ENCODE measurements at places on chromosomes 4 and X.
A peak's percentile ranks its signal among the peaks of the same experiment; 100 is the strongest.

DNA sequence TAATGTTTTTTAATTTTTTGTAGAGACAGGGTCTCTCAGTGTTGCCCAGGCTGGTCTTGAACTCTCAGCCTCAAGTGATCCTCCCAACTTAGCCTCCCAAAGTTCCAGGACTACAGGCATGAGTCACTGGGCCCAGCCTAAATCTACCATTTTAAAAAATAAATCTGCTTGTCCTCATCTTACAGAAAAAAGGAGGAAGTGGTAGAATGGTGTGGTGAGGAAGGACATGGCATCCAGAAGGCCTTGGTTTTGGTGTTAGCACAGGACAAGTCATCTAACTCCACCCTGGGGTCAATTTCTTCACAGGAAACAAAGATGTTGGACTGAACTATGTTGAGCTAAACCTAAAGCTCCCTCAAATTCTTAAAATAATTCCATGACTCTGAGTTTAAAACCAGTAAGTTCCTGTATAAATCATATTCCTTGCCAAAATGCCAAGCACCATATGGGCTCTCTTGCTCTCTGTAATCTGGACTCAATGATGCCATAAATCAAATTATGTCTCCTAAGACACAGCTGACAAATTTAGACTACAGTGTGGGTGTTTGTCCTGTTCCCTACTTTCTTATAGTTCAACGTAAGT lies 253.9 kb upstream of the NOCT start:
- no peak for DNase-seq

- no peak for DNase-seq
Measured at GRCh38 chr4:3375688-3376087, 66.1 kb upstream of the HGFAC start.

DNA sequence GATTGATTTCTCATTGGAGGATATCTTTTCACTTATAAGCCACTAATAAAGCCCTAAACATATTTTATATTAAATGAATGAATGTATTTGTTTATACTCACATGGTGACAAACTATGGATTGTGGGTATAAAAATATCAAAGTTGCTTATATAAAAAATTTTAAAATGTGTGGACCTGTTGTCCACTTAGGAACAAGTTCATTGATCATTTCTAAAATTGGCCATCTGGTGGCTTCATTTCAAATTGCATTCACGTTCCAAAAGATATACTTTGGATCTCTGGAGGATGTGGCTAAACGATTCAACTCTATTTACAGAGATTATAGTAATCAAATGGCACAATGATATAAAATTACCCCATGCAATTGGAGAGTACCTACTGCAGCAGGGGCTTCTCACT lies 32.5 kb downstream of the FSTL5 start:
- DNase-seq = no peak

DNA sequence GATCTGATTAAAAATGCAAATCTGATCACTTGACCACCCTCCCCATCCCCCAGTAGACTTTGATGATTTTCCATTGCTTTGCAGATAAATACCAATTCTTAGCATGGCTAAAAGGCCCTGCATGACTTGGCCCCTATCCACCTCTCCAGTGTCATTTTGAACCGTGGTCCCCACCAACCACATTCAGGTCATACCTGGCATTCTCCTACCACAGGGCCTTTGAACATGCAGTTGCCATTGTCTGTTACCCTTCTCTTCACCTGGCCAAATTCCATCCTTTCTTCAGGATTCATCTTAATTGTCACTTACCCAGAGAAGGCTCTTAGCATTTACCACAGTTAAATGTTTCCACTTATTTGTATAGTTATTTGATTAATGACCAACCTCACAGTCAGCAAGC lies 36.9 kb upstream of the RELL1 start:
- DNase-seq = peak; percentile 19

GRCh38 chr4:139624441-139625092 lies 41.1 kb upstream of the MGST2 start:
- DNase-seq = no peak

DNA sequence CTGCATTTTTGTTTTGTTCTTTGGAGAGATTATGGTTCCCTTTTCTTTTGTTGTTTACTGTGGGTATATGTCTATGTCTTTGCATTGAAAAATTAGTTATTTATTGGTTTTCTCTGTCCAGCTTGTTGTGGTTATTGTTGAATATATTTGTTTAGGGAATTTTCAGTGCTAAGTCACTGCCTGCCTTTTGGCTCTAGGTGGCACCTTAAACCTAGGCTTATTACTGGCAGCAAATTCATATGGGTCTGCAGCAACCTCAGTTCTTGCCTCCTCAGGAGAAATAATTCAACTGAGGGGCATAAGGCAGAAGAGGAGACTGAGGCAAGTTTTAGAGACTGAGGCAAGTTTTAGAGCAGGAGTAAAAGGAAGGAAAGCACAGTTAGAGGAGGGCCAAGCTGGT lies 1157.3 kb upstream of the AGA start:
- DNase-seq = no peak

- no peak for DNase-seq
Measured at GRCh38 chr4:61320154-61320553, 120.0 kb downstream of the ADGRL3 start.

GRCh38 chr4:156957556-156957955 lies 14.0 kb downstream of the PDGFC start:
- no peak for DNase-seq

DNA sequence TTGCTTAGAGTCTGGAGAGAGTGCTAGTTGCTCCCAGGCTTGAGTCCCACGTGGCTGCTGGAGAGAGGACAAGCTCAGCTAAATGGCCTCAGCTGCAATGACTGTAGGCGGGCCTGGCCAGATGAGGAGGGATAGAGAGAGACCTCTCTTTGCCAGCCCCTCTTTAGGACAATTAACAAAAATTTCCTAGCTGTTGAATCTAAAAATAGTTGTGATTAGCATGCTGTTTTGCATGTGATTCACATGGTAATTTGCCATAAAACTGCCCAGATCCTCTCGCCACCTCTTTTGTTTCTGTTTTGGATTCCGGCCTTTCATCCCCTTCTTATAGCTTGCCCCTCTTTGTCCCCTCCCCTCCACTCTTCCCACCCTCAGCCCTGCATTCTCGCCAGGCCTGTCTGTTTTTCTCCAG lies 28.9 kb upstream of the PRPS1 start:
- DNase-seq = no peak

GRCh38 chrX:31832263-31832662 lies 760.4 kb upstream of the FTHL17 start:
- no peak for DNase-seq

- DNase-seq = no peak
Measured at GRCh38 chr4:56840559-56840958, 19.1 kb upstream of the SPINK2 start.

GRCh38 chr4:53653484-53654053 lies 62.3 kb upstream of the LNX1 start:
- DNase-seq = no peak

- no peak for DNase-seq
Measured at GRCh38 chr4:70841951-70842350, 2.3 kb upstream of the GRSF1 start.

DNA sequence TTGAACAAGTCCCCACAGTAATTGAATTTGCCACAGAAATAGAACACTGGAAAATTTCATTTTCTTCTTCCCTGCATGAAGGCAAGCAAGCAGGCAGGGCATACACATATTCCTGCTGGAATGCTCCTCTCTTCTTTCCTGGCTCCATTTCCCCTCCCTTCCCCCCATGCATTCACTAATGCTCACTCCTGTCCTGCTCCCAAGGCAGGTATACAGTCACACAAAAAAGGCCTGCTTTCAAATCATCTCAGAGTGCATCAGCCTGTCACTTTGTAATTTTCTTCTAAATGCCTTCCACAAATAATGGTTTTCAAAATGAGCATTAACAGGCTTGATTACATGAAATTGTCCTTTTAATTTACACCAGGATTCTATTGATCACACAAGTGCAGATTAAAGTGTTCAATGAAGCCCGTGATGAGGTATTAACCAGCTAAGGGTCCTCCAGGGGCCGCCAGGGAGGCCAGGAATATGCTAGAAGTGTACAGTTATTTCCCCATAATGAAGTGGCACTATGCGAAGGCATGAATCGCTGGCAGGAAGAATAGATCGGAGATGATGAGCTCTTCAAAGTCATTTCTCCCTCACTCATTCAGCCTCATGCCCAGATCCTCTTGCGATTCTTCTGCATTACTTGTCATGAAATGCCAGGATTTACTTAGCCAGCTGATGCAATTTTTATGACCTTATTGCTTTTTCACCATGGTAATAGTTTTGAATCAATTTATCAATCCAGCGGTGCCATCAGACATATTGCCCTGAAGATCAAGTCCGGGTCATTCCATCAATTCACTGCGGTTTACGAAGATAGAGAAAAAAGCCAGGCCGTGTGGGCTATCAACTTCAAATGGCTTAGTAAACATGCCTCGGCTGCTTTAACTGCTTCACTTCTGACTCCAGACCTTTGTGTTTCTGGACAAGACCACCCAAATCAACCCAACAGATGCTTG lies 243.5 kb downstream of the GPAT3 start:
- DNase-seq = no peak

GRCh38 chr4:11005300-11005699 lies 320.7 kb upstream of the CLNK start:
- DNase-seq = no peak

DNA sequence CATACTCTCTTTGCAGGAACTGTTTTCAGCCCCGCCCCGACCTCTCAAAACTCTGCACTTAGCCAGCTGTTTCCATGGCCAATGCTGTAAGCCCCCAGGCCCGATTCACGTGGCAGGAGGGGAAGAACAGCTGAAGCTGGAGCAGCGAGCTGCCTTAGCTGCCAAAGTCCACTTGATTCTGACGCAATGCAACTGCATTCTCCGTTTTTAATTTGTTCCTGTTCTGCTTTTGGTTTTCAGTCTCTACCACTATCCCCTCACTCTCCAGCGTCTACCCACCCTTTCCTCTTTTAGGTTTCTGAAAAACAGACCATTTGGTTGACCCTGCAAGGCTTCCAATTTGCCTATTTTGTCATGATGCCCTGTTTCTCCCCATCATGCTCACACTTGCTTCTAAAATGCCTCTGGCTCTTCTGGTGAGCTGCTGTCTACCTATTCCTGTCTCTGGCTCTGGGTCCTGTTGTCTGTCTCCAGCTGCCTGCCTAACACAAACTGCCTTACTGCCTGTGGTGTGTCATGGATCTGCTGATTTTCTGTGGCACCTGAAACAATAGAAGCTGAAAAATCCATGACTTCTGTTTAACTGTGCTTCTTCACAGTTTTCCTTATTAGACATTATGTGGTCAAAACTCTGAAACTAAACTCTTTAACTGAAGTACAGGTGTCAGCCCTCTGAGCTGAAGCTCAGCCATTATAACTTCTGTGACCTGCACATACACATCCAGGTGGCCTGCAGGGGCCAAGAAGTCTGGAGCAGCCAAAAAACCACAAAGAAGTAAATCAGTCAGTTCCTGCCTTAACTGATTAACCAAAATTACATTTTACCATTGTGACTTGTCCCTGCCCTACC lies 160.5 kb upstream of the AGTR2 start:
- no peak for DNase-seq

DNA sequence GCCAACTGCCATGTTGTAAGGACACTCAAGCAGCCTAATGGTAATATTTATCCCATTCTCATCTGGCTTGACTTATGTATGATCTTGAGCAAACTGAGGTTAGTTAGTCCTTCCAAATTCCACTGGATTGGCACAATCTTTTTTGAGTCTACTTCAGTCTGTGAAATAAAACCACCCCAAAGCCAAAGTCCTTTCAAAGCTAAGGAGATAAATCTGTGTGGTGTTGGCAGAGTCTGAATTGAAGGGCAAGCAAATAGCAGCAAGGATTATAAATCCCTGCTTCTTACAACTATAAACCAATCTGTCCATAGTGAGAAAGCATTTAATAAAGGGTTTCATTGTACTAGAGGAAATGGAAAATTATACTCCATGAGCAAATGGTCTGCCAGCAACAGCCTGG lies 233.9 kb upstream of the GLRA2 start:
- DNase-seq = no peak

- peak; percentile 36 for DNase-seq
Measured at GRCh38 chrX:67693928-67694327, 150.1 kb downstream of the AR start.

GRCh38 chr4:56209767-56210166 lies 177.5 kb downstream of the AASDH start:
- no peak for DNase-seq

GRCh38 chr4:175884048-175884447 lies 72.0 kb upstream of the GPM6A start:
- DNase-seq = no peak

DNA sequence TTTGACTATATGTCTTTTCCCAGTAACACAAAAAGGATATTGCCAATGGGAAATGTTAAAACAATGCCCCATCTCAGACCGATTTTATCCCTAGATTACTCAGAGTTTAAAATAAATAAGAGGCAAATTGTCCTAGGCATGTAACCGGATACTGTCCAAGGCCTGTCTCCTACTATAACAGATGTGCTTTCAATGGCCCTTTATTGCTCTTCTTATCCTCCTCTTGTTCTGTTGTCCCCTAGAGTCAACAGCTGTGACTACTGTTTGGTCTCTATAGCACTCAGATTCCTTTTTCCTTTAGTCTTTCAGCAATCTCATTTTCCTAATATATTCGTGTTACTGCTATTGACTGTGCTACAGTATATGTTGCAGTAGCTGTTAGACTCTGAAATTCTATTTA lies 66.8 kb upstream of the PLS3 start:
- DNase-seq = no peak

GRCh38 chrX:96791559-96791958 lies 92.1 kb upstream of the RPA4 start:
- DNase-seq = no peak

DNA sequence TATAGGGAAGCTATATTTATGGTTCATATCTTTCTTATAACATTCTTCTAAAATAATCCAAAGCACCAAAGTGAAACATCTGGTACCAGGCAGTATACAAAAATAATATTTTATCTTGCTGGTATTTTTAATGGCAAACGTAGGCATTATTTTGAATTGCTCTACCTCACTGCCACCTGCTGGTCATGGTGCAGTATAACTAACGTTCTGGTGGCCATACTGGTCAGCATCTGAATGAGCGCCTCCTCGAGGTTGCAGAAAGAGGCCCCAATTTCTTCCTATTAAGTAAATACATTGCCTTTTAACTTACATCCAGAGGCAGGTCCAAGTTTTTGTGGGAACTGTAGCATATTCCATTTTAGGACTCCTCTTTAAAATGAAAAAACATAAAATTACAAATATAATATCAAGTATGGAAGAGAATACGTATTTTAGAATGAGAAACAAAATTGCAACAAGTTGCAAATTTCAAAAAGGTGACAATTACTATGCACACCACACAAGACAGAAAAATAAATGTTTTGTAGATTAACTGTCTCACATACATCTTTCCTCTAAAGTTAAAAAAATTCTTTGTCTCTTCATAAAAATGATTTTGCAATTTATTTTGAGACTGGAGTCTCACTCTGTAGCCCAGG lies 22.9 kb upstream of the CWH43 start:
- DNase-seq = peak; percentile 84

DNA sequence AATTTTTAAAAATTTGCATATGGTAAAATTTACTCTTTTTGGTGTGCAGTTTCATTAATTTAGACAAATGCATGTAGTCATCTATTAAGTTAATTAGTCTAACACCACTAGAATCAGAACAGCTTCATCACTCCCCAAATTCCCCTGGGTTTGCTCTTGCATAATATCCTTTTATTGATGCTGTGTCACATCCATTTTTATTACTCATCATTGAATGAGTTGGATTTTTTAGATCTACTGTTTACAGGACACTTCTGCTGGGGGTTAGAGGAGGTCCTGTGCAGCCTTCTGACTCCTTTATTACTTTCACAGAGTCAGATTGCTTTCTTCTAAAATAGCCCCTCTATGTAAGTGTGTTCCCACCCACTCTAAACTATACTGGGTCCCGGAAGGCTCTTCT lies 65.9 kb downstream of the MTHFD2L start:
- no peak for DNase-seq

Data from activated CD4-positive, alpha-beta T cell treated with anti-CD3 and anti-CD28 coated beads, Interleukin-10, Interleukin-2, amounts not matched to agents 100 ng/mL and 50 ng/mL, durations not matched to agents 16 hours and 8 hours (primary cell).